ENCODE measurements at places on chromosomes 4 and X.
A peak's percentile ranks its signal among the peaks of the same experiment; 100 is the strongest.

- no peak for DNase-seq
Observed at GRCh38 chrX:111262086-111262485, 8.2 kb downstream of the CAPN6 start.

- DNase-seq: no peak
Observed at GRCh38 chrX:105543283-105543682, 279.1 kb upstream of the NRK start.

- DNase-seq: no peak
Observed at GRCh38 chr4:829291-829690, 3.4 kb upstream of the CPLX1 start.

GRCh38 chrX:16239211-16239610 lies 71.9 kb downstream of the MAGEB17 start:
- peak; percentile 72 for DNase-seq

GRCh38 chrX:97290199-97290598 lies 406.5 kb downstream of the RPA4 start:
- DNase-seq: no peak

GRCh38 chr4:151173871-151174270 lies 74.4 kb downstream of the RPS3A start:
- no peak for DNase-seq

- no peak for DNase-seq
Observed at GRCh38 chr4:188053302-188053701, 56.1 kb downstream of the TRIML2 start.

DNA sequence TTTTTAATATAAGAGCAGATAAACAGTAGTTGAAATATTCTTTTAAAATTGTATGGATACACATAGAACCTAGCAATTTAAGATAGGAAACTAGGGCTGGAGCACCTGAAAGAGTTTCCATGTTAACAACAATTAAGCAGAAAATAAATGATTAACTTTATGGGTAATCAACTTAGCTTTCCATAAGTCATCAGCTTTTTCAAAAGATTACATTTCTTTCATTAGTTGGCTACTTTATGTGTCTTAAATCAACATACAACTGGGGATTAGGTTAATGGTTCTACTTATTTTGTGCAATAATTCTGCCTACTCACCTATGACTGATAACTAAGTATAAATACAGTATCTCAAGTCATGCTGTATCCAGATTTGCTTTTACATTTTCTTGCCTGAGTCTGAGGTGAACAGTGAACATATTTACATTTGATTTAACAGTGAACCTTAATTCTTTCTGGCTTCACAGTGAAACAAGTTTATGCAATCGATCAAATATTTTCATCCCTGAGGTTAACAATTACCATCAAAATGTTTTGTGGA lies at the start of gene ANXA10:
ANXA10 (plus strand) TSS at position 362 of the 537 bp plus-strand sequence; CDS start at position 526, 164 bp downstream.
- no peak for DNase-seq

DNA sequence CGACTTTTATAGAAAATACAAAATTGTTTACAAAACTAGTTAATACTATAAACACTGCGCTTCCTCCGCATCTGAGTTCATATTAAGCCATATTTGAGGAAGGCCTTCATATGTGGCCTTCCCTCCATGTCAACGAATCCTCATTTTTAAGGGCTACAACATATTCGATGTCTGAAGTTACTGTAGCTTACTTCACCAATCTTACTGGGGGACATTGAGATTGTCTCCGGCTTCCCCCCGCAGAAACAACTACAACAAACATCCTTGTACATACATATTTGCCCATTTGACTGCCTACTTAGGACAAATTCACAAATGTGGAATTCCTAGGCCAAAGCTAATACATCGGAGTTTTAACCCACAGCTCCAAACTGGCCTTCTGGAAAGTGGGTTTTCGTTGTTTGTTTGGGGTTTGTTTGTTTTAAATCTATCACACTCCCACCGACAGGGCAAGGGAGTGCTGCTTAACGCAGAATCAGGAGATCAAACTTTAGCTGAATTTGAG lies 581 bp upstream of the FAM114A1 start:
- no peak for DNase-seq

DNA sequence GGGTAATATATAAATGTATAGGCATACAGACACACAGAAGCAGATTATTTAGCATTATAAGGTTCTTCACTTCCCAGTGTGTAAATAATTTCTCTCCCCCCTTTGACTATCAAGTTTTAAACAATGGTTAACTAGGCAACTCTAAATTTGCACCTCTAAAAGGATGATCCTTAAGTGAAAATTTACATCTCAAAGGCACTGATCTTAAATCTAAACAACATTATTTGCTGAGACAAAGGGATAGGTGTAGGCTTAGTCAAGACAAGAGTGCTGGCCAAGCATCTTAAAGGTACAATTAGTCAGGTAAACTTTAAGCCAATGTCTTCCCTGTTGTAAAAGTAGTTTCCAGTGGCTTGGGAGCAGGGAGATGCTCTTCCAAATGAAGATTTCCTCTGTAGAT lies 33.0 kb downstream of the NLRP2B start:
- DNase-seq: no peak

DNA sequence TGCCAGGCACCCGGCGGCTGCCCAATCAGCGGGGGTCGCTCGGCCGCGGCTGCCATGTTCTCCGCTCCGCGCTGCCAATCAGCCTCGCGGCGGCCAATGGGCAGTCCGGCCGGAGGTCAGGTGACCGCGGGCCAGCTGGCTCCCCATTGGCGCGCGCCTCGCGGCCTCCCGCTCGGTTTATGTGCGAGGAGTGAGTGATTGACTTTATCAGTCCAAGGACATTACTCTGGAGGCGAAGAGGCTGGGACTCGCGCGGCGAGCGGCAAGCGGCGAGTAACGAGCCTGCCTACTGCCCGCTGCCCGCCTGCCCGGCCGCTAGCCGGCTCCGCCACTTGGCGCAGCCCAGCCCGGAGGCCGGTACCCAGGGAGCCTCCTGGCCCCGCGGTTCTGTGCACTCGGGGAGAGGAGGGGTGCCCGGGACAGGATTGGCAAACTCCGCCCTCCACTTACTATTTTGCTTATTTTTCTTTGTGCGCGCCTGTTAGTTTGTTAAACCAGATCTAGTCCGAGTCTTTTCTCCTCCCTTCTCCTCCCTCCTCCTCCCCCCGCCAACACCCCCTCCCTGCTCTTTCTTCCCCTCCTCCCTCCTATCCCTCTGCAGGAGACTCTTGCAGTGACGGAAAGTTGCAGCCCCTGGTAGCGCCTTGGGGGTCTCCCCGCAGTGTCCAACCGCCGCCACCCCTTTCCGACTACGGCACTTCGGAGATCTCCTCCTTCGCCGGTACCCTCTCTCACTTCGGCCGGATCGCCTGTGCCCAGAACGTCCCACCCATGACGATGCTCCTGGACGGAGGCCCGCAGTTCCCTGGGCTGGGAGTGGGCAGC lies at the start of gene ZIC3:
ZIC3 (plus strand) TSS at position 207 of the 825 bp plus-strand sequence; CDS start at position 772, 565 bp downstream.
- no peak for DNase-seq

- DNase-seq: no peak
Observed at GRCh38 chr4:173434231-173434630, 35.3 kb upstream of the SCRG1 start.

- peak; percentile 50 for DNase-seq
Observed at GRCh38 chr4:145557720-145558119, 61.5 kb upstream of the MMAA start.

DNA sequence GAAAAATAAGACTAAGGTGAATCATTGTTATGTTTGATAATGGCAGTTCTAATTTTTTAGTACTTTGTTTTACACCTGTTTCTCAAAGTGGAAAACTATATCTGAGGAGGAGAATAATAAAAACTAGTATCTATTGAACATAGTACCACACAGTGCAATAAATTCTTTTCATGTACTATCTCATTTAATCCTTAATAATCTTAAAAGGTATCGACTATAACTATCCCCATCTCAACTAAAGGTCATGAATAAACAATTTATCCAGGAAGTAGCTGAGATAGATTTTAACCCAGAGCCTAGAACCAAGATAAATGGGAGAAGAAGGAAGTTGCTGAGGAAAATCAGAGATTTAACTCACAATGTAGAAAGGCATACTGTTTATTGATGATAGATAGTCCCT lies 2.5 kb downstream of the CHIC2 start:
- DNase-seq: no peak

DNA sequence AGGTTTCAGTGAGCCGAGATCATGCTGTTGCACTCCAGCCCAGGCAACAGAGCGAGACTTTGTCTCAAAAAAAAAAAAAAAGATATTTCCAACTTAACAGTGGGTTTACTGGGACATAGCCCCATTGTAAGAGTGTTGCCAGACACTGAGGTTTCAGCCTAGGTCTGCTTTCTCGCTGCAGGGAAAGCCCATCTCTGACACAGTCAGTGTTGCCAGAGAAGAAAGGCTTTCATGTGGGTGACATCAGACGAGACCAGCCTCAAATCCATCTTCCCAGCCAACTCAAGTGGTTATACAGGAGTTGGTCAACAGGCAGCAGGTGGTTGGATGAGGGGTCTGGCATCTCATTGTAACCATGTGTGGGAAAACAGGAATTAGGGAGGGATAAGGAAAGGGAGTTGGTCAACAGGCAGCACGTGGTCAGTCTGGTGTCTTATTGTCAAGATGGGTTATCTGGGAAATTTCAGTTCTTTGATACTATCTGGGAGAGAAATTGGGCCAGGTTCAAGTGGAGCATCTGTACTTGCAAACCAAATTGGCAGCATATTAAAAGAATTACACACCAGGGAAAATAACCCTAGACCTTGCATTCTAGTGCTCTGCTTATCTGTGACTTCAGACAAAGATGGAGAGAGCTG lies 41.1 kb downstream of the NELFA start:
- DNase-seq: no peak

GRCh38 chr4:112231779-112232713 lies at the start of gene AP1AR:
AP1AR (plus strand) TSS chr4:112231787; CDS start chr4:112232092, 305 bp downstream.
- peak; percentile 89 for DNase-seq

DNA sequence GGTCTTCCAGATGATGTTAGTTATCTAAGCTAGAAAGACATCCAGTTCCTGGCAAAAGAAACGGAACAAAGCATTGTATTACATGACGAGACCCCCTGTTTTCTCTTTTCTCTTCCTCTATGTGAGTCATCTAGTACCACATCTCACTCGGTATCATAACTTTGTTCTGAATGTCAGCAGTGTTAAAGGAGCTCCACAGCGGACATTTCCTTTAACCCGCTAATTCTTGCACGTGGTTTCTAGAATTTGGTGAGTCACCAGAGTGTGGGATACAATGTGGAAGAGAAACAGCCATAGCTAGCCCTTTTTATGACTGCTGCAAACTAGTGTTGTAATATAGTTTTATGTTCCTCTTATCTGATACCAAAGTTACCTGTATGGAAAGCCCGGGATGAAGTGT lies 243.7 kb downstream of the TENM3 start:
- DNase-seq: peak; percentile 21

DNA sequence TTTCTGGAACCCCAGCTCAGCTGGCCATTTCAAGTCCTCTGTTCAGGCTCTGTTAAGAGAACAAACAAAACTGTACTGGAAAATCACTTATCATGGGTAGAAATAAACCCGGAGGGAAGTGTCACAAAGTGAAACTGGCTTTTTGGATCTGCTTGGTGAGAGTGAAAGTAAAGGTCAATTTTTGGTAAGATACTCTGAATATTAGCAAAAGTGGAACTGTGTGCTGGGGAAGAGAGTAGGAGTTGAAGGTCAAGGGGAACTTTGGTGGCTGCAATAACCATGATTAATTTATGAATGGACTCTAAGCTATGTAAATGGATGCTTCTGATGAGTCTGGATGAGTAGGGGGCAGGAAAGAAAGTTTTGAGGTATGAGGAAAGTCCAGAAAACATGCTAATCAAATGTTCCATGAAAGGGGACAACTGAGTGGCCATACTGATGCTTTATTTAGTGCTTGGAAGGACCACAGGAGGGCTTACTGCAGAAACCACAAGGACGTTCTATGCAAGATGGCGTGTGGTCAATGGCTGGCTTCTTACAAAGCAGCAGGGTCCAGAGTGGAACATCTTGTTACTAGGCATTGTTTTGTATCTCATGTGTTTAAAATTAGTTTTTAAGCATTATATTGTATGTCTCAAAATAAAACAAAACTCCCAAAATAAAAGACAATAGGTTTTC lies 36.8 kb upstream of the TNIP3 start:
- DNase-seq: no peak

DNA sequence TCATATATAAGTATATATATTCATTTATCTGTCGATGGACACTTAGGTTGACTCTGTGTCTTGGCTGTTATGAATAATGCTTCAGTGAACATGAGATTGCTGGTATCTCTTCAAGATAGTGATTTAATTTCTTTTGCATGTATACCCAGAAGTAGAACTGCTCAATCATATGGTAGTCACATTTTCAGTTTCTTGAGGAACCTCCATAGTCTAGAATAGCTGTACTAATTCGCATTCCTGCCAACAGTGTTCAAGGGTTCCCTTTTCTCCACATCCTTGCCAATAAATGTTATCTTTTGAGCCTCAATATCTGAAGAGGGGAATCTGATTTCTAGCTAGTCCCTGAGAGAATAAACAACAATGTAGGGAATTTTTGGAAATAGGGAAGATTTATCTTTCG lies 32.4 kb upstream of the CCNG2 start:
- DNase-seq: no peak

DNA sequence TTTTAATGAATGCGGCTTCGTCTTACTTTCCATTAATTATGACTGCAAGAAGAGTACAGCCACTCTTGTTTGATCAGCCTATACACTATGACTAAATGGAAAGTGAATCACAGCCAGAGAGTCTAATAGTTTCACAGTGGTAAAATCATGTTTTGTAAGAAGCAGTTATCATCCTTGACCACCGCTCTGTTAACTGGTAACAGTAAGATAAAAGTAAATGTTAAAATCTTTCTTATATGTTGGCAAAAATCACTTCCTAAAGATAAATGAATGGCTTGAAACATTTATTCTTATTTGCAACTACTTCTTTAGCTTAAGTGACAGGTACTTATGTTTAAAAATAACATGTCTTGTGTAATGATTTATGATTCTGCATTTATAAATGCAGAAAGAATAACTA lies 13.2 kb downstream of the GALNT7 start:
- peak; percentile 64 for DNase-seq

GRCh38 chr4:40240040-40240653 lies 43.3 kb downstream of the RHOH start:
- DNase-seq: no peak

- no peak for DNase-seq
Observed at GRCh38 chr4:108926781-108927180, 163.9 kb upstream of the ETNPPL start.

- no peak for DNase-seq
Observed at GRCh38 chrX:13152518-13153185, 108.2 kb upstream of the FAM9C start.

DNA sequence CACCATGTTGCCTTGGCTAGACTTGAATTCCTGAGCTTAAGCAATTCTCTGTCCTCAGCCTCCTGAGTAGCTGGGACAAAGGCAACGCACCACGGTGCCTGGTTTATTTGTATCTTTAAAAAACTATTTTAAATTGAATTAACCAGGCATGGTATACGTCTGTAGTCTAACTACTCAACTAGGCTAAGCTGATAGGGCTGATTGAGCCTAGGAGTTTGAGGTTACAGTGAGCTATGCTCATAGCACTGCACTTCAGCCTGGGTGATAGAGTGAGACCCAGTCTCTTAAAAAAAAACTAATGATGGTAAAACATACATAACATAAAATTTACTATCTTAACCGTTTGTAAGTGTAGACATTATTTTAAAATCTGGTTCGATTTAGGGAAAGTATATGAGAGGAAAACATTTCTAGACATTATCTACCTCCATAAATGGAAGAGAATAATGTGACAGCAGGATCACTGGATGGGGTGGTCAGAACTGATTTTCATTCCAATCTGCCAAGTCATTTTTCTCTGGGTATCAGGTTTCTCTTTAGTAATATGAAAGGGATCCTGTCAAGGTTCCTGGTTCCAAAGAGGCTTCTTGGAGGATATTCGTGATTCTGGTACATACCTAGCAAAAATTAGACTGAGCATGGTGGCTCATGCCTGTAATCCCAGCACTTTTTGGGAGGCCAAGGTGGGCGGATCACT lies 8.7 kb upstream of the ITGB1BP2 start:
- no peak for DNase-seq

- DNase-seq: no peak
Observed at GRCh38 chrX:127570276-127570675, 481.9 kb downstream of the ACTRT1 start.
